ENCODE measurements at places on chromosomes 4 and X.

DNA sequence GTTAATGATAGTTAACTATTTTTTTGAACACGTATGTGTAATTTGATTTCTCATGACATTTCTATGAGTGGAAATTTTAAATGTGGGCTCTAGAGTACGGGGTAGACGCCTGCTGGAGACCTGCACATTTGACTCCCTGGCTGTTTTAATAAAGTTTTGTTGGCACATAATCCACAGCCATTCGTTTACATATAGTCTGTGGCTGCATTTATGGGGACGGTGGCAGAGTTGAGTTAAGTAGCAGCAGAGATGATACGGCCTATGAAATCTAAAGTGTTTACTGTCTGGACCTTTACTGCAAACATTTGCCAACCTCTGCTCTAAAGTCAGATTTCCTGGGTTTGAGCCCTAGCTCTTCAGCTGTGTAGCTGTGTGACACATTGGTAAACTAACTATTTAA is 118.8 kb downstream of the CHRNA9 start:
- DNase-seq = no peak

GRCh38 chrX:147953976-147954375 is 27.2 kb upstream of the FMR1NB start:
- no peak for DNase-seq

DNA sequence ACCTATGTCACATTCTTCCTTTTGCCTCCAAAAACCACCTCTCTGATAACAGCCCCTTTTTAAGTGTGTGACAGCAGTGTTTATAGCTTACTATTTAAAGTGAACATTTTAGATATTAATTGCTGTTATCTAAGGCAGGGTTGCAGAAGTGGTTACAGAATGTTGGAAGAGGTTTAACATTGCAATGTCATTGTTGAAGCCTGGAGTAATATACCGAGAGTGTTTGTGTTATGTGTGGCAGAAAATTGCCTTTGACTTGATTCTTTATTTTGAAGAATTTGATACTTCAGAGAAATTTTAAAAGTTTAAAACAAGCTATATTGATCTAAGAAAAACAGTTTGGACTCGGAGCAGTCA is 37.1 kb downstream of the SMARCAD1 start:
- DNase-seq = no peak

- DNase-seq = no peak
Observed at GRCh38 chrX:50469206-50469605, 1.4 kb downstream of the DGKK start.

DNA sequence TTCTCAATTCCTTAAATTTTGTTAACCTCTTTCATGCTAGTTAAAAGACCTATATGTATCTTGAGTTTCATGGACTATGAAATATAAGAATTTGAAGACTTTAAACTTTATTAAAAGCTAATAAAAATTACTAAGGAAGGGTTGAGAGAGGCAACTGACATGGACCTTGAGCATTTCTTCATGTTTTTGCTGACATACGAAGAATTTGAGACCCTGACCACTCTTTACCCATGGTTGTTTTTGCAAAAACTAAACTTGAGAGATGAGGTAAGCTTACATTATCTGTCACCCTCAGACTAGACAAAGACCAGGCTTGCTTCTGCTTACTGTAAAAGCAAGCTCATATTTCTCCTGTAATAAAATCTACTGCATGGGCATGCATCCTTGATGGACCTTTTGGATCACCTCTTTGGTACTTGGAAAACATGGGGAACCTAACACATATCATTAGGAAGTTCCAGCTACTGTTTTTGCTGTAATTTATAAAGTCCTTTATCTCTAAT is 338.2 kb upstream of the PABPC4L start:
- DNase-seq = no peak

GRCh38 chr4:68369142-68369805 is 19.4 kb upstream of the YTHDC1 start:
- DNase-seq = no peak

GRCh38 chr4:111018216-111018615 is 395.3 kb upstream of the PITX2 start:
- no peak for DNase-seq

DNA sequence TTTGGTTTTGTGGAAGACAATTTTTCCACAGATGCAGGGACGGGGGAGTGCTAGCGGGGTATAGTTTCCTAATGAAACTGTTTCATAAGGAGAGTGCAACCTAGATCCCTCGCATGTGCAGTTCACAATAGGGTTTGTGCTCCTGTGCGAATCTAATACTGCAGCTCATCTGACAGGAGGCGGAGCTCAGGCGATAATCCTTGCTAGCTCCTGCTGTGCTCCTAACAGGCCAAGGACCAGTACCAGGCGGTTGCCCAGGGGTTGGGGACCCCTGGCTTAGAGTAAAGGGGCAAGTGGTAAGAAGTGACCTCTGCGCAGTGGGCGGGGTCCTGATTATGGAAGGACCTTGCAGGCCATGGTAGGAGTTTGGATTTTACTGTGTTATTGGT is 3.8 kb downstream of the SCML1 start:
- no peak for DNase-seq

DNA sequence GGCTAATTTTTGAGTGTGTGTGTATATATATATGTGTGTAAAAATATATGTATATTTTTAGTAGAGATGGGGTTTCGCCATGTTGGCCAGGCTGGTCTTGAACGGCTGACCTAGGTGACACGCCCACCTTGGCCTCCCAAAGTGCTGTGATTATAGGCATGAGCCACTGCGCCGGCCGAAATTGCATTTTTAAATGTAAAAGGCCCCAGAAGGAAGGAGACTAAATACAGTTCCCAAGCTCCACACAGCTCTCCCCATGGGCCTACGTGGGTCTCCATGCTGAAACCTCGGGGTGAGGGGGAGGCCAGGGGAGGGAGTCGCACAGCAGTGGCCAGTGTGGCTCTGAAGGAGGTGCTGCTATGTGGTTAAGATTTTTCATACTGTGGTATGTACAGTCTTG is 12.8 kb upstream of the CDKN2AIP start:
- DNase-seq = no peak

GRCh38 chr4:177047851-177048174 is 255.1 kb upstream of the VEGFC start:
- DNase-seq = no peak

DNA sequence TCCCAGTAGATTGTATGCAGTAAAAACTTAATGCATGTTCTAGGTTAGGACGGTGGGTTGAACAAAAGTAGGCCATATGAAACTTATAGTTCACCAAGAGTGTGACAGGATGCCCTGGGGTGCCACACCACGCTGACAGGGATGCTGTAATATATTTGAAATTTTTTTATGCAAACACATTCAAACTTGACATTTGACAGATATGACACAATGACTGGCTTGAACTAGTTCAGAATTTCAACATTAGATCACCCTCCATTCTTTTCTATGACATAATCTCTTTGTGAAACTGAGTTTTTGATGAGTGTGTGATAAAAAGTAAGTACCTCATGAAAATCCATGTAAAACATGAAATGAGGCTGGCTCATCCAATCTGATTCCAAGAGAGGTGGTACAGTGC is 198.4 kb downstream of the PALLD start:
- DNase-seq = no peak

DNA sequence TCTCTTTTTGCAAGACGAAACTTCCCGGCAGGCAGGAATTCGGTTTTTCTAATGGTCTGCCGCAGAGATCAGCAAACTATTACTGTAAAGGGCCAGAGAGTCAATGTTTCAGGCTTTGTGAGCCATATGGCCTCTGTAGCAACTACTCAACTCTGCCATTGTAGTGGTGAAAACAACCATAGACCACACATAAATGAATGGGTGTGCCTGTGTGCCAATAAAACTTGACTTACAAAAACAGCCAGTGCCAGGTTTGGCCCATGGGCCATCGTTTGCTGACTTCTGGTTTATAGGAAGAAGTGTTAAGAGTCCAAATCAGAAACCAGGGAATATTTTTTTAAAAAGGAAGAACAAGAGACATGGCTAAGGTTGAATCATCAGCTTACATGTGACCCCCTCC is 163.0 kb downstream of the SH3KBP1 start:
- DNase-seq = no peak

DNA sequence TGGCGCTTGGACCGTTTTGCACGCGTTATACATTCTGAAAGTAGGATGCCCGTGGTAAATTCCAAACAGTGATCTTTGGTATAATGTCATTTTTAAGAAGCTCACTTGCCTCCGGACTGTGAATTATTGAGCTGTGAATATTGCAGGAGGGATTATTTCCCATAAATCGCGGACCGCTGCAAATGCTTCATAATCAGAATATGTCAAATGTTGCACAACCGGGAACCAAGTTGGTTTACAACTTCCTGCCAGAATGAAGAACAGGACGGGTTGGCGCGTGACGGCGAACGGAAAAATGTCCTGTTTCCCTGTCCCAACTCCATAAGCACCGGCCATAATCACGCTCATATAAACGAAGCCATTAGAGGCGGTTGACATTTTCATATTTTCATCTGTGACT is 67.6 kb downstream of the SHOX start:
- no peak for DNase-seq
